ENCODE measurements at places on chromosomes 12 and 14.

DNA sequence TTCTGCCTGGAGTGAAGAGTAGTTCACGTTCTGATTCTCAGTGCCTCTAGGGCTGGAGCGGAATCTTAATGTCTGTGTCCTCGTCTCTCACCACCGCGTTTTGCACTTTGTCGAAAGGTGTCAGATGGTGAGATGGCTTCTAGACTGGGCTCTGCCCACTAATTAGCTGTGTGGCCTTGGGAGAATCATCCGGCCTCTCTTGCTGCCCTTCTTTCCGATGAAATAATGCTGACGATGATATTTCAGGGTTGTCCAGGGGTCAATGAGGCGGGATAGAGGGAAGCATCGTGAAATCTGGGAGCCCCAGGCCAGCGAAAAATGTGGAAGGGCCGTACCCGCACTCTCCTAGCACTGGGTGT, 811 bp upstream of the GALNT16 start:
- DNase-seq = no peak

DNA sequence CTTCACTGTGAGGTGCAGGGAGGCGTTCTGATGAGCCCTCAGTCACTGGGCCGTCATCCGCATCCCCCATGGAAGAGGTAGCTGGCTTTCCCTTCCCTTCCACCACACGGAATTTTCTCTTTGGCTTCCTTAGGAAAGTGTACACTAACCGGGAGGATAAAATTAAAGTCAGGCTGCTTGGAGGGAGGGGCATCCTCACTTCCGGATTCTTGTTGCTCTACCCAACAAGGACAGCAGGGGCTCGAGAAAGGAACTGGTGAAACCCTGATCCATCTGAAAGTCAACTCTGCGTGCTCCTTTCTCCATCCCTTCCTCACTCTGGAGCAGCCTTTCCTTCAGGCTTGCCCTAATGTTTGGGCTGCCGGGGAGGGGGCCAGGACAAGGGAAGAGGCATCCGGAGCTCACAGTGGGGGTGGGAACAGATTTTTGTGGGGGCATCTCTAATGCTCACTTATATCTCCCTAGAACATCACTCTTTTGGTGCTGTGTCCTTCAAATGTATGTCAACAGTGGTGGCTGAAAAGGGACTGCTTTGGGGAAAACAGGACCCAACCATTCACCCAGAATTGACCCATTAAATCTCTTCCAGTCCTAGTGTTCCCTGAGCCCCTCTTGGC, 101.4 kb upstream of the FKBP4 start:
- no peak for DNase-seq

- DNase-seq = no peak
Observed at GRCh38 chr14:58992935-58993334, 195.5 kb upstream of the DAAM1 start.

DNA sequence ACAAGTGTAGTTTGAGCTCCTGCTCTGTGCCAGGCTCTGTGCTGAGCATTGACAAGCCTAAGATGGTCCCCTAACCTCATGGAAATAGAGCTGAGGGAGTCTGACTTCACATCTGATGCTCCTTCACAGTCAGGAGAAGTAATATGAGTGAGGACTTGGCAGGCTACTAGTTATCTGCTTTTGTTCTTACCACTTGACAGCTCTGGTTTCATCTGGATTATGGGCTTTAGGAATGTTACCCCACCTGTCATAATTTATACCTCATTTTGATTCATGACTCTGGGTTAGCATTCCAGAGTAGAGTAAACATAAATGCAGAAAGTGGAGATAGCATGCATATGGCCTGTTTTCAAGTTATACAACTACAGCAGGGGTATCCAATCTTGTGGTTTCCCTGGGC, 40.5 kb downstream of the ATP6V1D start:
- peak; percentile 41 for DNase-seq

GRCh38 chr14:98877065-98877464, 394.9 kb downstream of the BCL11B start:
- no peak for DNase-seq

- no peak for DNase-seq
Observed at GRCh38 chr12:114995891-114996290, 311.9 kb upstream of the TBX3 start.

DNA sequence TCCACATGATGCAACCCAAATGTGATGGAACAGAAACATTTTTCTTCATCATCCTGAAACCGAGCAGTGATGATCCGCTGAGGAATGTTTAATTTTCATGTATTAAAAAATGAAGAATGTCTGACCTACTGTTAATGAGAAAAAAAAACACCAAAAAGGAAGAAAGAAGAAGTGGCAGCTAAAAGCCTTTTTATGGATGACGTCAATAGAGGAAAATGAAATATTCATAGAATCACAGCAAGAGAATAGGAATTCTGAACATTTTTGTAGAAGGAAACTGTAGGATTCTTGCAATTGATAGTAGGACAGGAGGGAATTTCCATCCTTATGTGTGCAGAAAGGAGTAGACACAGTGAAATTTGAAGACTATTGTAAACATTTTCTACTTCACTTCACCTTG, 112.9 kb downstream of the PRKCH start:
- no peak for DNase-seq

DNA sequence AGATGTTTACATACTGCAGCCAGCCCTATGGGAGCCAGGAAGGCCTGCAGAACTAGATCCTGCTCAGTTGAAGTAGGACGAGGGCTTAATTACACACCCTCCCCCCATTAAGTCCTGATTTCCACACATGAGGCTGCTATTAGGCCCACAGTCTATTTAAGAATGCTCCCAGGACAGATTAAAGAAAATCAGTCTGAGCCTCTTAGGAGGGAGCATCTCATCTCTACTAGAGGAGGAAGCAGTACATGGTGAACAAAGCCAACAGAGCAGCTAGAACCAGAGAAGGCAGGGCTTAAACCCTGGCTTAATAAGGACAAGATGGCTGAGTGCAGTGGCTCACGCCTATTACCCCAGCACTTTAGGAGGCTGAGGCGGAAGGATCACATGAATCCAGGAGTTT, 55.8 kb upstream of the ARHGAP5 start:
- no peak for DNase-seq

- no peak for DNase-seq
Observed at GRCh38 chr12:71142956-71143355, 14.8 kb downstream of the TSPAN8 start.

DNA sequence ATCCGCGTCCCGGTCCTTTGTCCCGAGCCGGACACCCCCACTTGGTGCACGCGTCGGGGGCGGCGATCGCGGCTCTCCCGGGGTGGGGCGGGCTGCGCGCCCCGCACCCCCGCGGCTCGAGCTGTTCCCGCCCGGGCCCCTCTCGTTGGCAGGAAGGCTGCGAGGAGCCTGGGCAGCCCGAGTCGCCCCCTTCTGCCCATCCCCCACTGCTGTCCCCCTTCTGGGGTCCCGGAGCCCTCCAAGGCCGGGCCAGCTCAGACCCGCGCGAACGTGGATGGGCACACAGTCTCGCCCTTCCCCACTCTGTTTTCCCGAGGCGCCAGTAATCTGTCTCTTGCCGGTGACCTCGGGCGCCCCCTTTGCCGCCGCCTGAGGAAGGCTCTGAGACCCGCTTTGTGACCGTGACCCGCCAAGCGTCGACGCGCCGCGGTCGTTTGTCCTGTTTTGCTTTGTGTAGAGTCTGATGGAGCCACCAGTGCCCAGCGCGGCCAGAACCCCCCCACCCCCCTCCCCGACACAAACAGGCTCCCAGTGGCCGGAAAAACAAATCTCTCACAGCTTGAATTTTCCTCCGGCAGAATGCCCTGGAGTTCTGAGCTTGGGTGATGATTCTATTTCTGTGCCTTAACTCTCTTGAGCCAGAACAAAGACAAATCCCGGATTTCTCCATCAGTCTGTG, 610 bp downstream of the C14orf132 start:
- no peak for DNase-seq

- DNase-seq = no peak
Observed at GRCh38 chr12:12202747-12203146, 64.1 kb downstream of the LRP6 start.

GRCh38 chr12:62800707-62801400, 134.1 kb downstream of the PPM1H start:
- DNase-seq = no peak

DNA sequence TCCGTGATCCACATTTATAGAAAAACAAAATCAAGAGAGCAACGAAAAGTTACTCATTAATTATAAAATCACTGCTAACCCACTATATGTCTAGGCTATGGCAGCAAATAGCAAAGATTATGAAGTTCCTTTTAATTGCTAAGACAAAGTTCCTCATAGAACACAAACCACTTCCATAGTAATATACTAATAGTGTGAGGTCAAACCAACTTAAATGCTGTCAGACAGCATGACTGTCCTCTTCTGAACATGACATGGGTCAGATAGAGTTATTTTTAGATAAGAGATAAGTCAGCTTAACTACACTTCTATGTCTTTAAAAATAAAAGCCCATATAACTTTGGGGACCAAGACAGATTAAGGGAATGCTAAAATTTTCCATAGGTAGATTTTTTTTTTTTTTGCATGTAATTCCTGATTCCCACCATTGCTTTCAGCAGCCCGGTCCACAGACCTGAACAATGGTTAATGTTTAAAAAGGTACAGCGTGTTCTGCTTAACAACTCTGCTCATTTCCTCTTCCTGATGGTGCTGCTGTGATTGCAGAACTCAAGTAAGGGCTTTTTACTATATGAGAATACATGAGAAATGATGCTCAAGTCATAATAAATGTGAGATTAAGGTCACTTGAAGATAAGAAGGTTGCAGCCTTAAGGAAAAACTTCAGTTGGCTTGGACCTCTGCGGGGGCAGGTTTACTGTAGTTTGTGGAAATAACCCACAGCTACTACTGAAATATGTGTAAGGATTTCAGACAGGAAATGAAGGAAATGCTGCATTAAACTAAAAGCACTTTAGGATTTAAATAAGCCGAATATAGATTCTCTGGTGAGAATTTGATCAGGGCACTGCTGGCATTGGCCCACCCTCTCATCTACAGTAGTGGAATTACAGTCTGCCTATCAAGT, 37.7 kb upstream of the DUSP6 start:
- DNase-seq = no peak

DNA sequence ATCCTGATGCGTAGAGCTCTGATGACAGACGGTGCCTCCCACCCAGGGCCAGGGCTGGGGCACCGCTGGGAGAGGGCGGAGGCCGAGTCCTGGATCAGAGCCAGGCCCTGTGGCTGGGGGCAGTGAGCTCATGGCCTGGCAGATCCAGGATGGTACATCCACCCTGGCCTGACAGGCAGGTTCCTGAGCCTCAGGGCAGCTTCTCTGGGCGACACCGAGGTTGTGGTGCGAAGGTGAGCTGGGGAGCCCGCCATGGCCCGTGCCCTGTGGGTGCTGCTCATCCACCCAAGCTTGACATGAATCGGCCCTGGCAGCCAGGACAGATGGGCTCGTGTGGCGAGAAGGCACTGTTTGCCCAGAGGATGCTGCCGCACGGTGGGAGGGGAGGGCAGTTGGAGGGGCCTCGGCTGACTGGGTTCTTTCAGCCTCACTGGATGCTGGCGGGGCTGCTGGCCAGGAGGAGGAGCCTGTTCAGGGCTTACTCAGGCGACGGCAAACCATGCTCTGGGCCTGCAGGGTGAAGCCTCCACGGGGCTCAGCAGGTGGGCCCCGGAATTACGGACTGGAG, 16.6 kb downstream of the LRTM2 start:
- DNase-seq = no peak

GRCh38 chr14:90429754-90430153, 32.9 kb downstream of the CALM1 start:
- no peak for DNase-seq

DNA sequence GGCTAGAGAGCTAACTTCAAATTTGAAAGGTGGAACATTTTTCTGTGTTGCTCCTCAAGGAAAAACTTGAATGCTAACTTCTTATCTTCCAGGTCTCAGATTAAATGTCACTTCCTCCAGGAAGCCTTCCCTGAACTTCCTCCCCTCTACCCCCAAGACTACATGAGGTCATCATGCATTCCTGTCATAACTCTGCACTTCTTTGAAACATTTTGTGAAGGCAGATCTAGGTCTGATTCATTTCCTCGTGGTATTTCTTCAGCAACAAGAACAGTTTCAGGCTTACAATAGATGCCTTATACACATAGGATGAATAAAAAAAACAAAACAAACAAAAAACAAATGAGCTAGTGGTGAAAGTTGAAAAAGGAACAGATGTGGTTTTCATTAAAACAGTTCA, 97.1 kb upstream of the SRRM4 start:
- no peak for DNase-seq

- no peak for DNase-seq
Observed at GRCh38 chr14:38419579-38419978, 163.7 kb upstream of the CLEC14A start.

DNA sequence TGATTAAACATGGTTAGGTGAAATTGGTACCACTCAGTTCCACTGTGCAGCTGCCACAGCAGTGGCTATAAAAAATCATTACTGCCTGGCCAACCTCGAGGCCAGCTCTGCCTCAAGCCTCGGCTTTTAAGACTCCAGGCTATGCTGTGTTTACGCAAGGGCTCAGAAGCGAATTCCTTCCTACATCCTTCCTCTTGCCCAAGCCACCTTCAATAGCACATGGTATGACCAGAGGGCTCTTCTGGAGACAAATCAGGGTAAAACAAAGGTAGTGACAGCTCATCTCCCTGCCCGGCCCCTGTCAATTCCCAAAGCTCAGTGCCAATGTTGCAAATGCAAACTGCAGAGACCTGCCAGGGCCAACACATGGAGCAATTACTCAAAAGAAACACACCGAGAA, 31.9 kb downstream of the NUAK1 start:
- no peak for DNase-seq

- no peak for DNase-seq
Observed at GRCh38 chr12:82805812-82806497, 119.2 kb downstream of the TMTC2 start.

DNA sequence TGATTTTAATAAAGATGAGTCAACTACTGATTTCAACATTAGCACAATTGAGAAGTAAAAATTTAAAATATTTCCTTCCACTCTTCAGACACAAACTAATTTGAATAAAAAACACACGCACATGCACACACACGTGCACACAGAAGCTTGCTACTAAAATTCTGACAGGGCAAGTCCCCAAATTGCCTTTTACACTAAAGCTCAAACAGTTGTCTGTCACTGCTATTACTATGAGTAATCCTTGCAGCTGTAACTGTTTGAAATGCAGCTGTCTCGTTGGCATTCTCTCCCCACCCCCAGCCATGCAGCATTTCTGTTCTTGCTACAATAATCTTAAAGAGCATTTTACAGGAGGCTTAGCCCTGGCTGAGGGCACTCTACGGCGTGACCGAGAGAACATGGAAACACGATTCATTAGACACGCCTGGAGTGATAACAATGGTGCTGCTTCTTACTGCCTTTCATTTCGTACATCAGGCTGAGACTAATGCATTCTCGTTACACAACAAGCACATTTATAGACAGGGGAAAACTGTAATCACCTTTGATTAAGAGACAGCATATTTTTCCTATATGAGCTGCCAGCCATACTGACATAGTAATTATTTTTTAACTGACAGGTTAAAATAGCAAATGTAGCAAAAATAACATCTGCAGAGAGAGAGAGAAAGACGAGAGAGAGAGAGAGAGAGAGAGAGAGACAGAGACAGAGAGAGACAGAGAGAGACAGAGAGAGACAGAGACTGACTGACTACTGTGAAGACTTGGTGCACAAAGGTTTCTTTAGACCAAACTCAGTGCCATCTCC, 153.8 kb downstream of the MED13L start:
- DNase-seq = no peak

GRCh38 chr14:74910556-74910955, 12.5 kb downstream of the RPS6KL1 start:
- DNase-seq = no peak
